ENCODE measurements at places on chromosomes 13 and 19.
A peak's percentile ranks its signal among the peaks of the same experiment; 100 is the strongest.

DNA sequence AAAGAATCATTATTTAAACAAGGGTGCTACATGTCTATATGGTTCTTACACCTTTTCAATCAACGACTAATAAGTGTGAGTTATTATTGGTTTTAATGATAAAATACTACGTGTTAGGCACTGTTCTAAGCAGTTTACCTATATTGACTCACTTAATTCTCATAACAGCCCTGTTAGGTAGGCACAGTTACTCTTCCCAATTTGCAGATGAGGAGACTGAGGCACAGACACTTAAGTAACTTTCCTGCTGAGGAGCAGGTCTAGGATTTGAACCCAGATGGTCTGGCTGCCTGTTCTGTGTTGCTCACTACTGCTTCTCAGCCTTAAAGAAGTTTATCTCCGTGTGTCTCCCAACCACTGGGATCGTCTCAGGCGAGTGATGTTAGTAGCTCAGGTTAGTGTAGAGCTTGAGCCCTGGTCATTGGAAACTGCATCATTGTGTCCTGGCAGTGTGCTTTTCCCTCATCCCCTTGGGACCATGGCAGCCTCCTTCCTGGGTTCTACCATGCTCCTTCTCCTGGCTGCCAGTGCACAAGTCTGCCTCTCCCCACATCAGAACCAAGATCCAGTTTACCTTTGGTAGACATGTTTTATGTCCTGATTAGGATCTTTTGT, 10.9 kb downstream of the UBAC2 start:
- no peak for DNase-seq

- no peak for DNase-seq
These were observed 1.7 kb upstream of the PSMC4 start for GRCh38 chr19:39969266-39969665.

DNA sequence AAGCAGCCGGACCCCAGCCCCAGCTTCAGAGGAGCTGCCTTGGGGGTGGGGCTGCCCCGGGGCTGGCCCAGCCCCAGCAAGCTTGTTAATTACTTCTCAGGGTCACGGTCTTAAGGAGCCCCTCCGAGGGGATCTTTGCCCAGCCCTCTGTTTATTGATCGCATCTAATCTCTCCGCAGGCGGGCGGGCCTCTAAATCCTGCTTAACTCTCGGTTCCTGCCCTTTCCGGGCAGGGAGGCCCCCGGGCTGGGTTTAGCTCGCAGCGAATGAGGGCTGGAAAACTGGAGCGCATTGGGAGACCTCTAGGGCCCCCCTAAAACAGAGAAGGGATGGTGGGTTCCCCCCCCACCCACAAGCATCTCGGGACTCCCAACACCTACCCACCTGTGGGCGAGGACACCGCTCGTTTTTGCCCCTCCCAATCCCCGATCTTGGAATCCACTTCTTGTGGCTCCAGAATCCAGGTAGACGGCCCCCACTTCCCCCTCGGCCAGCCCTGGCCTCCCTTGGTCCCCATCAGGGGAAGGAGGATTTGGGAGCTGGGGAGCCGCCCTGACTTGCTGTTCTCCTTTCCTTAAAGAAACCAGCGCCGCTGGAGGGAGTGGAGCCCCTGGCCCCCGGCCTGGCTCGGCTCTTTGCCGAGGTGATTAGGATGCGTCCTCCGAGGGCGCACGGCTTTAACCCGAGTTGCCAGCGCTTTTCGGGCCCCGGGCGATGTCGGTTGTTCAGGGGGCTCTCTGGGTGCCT, 59.5 kb upstream of the ADGRL1 start:
- DNase-seq = no peak

- DNase-seq = no peak
These were observed 486.4 kb downstream of the TSHZ3 start for GRCh38 chr19:30862876-30863275.

GRCh38 chr19:2546128-2547032, 70.5 kb downstream of the GADD45B start:
- peak; percentile 81 for DNase-seq

GRCh38 chr19:17196610-17197009, 18.5 kb upstream of the USE1 start:
- no peak for DNase-seq

DNA sequence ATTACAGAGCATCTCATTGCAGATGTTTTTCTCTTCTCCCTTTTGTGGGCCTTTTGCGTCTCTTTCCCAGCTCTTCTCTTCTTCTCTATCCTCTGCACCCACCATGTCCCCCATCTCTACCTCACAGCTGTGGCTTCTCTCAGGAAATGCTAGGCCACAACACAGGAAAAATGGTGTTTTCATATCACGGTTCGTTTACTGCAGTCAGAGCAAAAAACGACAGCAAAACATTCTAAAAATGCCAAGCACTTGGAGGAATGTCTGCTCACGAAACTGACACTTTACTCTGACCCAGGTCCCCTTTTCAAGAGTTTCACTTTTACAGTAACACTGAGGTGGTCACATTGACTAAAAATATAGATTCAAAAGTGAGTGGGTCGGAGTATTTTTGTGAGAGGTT, 152.2 kb downstream of the DCT start:
- no peak for DNase-seq

DNA sequence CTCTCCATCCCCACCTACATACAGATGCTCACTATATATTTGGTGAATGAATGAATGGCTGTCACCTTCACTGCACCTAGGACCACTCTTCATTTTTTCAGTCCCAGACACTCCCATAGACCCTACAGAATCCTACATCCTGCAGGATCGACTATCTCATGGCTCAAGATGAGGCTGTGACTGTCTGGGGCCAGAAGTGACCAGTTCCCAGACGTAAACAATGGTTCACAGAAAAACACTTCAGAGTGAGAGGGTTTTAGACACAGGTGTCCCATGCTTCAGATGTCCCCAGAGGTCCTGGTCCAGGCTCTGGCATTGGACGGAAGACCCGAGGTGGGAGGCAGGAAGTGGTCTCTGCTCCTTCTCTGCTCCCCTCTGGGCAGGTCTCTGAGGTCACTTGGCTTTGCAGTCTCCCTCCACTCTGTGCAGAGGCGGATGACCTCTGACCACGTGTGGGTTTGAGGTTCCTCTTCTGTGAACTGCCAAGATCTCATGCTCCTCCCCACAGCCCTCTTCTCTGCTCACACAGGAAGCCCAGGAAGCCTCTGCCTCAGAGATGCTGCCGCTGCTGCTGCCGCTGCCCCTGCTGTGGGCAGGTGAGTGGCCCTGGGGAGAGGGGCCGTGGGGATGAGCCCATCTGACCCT, 24.9 kb downstream of the SIGLEC7 start:
- peak; percentile 63 for DNase-seq

DNA sequence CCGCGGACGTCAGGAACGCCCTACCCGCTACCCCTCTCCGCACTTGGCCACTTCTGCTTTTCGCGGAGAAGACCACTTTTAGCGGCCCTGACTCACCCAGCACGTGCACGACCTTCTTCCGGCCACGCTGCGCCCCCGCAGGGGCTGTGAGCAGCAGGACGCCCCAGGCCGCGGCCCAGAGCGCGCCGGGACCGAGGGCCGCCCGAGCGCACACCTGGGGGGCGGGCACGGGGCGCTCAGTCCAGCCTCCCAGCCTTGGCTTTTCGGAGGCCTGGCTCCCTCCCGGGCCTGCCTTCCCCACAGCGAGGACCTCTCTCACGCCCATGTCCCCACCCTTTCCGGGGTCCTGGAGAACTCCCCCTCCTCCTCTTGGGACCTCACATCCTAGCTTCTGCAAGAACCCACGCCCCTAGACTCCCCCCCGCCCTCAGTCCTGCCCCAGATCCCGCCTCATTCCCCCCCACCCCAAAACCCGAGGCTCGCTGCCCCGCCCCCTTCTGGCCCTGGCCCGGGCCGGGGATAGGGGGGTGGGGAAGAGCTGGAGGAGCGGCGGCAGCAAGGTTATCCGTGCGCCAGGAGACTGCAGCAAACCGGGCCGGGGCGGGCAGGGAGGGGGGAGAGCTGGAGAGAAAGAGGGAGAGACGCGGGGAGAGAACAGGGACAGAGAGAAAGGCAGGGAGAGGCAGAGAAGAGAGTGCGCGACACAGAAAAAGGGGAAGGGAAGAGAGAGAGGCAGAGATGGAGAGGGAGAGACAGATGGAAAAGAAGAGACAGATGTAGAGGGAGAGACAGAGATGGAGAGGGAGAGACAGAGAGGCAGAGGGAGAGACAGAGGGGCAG, 11.5 kb downstream of the TM6SF2 start:
- DNase-seq = no peak

GRCh38 chr19:41584931-41585330, 9.0 kb downstream of the CEACAM21 start:
- no peak for DNase-seq

- peak; percentile 26 for DNase-seq
These were observed 53.6 kb upstream of the ABCC4 start for GRCh38 chr13:95354680-95355487.

All from pons (tissue), 1 donor.